Small intestine (tissue), 16 donors: ENCODE measurements at places on chromosomes 7 and 10. TPM values are rescaled to one million over a fixed set of nuclear protein-coding genes. Genes with fewer than 3 reads are reported as not detected.

GRCh38 chr7:129762387-129762969 lies 151.0 kb downstream of the NRF1 start:
- H3K4me1 ChIP-seq = no peaks in the 10 kb centered on the region
- no peak overlapping the region for H3K27ac ChIP-seq
- no peak overlapping the region for H3K4me3 ChIP-seq
- no peaks in the 10 kb centered on the region for H3K36me3 ChIP-seq
- DNase-seq = no peak
- no peaks in the 10 kb centered on the region for H3K27me3 ChIP-seq

DNA sequence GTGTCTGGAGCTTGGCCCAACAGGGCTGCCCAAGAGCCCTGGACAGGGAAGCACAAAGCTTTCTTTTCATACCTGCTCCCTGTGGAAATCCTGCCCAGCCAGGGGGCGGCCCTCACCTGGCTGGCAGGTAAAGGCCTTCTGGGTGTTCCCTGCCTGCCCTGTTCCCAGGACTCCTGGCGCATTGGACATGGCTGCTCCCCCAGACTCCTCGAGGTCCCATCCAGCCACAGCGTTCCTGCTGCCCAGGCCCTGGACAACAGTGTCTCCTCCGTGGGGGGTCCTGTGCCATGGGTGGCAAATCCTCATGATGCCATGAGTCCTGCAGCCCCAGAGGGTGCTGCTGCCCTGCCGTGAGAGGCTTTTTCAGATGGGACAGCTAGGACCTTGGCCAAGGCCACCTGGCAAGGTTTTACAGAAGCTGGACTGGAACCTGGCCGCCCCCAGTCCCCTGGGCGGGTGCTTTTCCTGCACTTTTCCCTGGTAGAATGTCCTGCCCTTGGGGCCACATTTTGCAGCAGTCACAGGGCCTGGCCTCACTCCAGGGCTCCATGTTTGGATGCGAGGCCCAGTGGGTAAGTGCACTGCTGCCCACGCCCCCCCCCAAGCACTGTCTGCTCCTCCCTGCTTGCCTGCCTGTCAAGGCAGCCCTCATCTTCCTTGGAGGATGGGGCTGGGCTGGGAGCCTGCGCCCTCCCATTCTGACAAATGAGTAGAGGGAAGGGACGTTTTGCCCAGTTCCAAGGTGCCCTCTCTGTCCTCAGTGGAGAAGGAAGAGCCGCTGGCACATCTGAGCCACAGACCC lies 60.7 kb downstream of the LHPP start:
- no peak overlapping the region for H3K4me3 ChIP-seq
- no peak for DNase-seq
- H3K4me1 ChIP-seq = peaks cover 4% of the 10 kb centered on the region
- no peaks in the 10 kb centered on the region for H3K36me3 ChIP-seq
- no peaks in the 10 kb centered on the region for H3K27me3 ChIP-seq

- H3K27me3 ChIP-seq = no peaks in the 10 kb centered on the region
- no peak overlapping the region for H3K4me3 ChIP-seq
- no peak overlapping the region for H3K27ac ChIP-seq
- no peaks in the 10 kb centered on the region for H3K4me1 ChIP-seq
Measured at GRCh38 chr7:72283309-72283708, 128.8 kb downstream of the CALN1 start.

GRCh38 chr10:73785721-73786511 lies 510 bp downstream of the ZSWIM8 start:
- H3K27ac ChIP-seq = peak overlapping the region; percentile 87
- peaks cover 15% of the 10 kb centered on the region for H3K4me1 ChIP-seq
- peak overlapping the region; percentile 90 for H3K4me3 ChIP-seq
- H3K27me3 ChIP-seq = no peaks in the 10 kb centered on the region

DNA sequence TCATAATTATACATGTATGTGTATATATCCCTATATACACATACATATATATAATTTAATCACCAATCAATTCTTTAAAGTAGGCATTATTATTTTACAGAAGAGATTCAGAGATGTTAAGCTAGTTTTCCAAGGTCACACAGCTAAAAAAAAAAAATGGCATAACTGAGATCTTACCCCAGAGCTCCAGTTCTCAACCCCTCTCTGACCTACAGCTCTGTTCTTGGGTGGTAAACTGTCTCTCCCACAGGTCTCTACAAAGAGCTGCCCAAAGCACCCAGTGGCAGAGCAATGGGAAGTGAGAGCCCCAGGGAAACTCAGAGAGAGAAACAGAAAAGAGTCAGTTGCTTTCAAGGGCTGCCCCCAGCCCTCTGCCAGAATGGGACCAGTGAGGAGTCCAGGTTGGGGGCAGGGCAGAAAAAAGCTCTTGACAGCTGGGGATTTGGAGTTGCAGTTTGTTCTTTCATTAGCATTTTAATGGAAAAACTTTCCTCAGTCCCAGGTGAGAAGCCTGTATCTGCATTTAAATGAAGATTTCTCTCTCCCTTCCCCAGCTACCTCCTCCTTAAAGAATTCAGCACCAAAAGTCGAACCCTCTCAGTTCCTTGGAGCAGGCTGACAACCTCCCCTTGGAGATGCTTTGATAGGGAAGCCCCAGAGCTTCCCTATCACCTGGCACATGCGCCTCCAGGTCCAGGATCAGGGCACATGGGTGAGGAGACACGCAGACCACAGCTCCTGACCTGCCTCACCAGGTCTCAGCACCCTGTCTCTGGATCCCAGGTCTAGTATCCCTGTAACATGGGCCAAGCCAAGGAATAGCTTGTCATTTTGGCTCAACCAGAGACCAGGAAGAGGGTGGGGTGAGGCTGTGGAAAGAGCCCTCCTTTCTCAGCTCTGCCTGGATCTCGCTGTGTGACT lies 388.1 kb downstream of the PLXNA4 start:
- DNase-seq = no peak
- no peaks in the 10 kb centered on the region for H3K4me1 ChIP-seq
- no peak overlapping the region for H3K27ac ChIP-seq
- no peak overlapping the region for H3K4me3 ChIP-seq
- no peaks in the 10 kb centered on the region for H3K36me3 ChIP-seq
- H3K27me3 ChIP-seq = no peaks in the 10 kb centered on the region

DNA sequence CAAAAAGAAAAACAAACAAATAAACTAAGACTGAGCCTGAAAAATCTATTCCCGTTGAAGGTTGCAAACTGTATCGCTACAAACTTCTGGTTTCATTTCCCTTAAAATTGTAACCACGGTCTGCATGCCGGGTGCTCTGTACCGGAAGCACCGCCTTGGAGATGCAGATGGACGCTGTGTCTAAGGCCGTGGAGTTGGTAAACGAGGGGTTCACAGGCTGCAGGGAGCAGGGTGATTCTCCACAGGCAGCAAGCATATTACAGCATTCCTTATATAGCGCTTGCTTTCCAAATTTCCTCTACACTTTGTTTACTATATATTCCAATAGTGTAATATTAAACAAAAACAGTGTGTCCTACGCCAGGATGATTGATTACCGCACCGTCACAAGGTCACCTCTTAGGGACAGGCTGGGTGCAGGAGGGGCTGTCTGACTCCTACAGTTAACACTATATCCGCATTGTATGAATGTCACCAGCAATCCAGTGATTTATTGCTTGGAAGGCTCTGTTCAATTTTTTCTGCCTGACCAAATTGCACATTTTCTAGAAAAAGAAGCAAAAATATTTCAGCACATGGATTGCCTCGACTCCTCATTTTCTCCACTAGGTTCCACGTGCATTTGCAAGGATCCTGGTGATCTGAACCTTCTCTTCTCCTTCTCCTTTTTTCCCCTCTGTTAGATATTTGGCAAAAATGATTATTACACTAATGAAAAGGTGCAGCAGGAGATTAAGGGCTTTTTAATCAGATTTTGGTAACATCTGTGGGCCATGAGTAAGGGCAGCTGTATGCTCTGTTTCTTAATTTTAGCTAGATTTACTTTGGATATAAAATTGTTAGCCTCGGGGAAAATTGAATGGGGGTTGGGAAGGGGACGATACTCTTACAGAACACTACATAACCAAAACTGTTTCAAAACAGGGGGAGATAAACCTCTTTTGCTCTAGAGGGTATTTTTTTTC lies 325.8 kb upstream of the MGMT start:
- no peaks in the 10 kb centered on the region for H3K4me1 ChIP-seq
- H3K4me3 ChIP-seq = no peak overlapping the region
- no peak overlapping the region for H3K27ac ChIP-seq
- H3K36me3 ChIP-seq = no peaks in the 10 kb centered on the region
- DNase-seq = no peak

DNA sequence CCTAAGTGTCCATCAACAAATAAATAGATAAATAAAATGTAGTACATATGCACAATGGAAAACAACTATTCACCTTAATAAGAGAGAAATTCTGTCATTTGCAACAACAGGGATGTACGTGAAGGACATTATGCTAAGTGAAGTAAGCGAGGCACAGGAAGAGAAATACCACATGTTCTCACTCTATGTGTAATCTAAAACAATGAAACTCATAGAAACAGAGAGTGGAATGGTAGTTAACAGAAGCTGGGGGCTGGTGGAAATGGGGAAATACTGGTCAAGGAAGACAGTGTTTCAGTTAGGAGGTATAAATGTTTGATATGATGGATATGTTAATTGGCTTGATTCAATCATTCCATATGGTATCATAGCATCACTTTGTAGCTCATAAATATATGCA lies 43.1 kb downstream of the ARL4A start:
- no peak for DNase-seq
- no peaks in the 10 kb centered on the region for H3K36me3 ChIP-seq
- no peaks in the 10 kb centered on the region for H3K4me1 ChIP-seq
- H3K27ac ChIP-seq = no peak overlapping the region

DNA sequence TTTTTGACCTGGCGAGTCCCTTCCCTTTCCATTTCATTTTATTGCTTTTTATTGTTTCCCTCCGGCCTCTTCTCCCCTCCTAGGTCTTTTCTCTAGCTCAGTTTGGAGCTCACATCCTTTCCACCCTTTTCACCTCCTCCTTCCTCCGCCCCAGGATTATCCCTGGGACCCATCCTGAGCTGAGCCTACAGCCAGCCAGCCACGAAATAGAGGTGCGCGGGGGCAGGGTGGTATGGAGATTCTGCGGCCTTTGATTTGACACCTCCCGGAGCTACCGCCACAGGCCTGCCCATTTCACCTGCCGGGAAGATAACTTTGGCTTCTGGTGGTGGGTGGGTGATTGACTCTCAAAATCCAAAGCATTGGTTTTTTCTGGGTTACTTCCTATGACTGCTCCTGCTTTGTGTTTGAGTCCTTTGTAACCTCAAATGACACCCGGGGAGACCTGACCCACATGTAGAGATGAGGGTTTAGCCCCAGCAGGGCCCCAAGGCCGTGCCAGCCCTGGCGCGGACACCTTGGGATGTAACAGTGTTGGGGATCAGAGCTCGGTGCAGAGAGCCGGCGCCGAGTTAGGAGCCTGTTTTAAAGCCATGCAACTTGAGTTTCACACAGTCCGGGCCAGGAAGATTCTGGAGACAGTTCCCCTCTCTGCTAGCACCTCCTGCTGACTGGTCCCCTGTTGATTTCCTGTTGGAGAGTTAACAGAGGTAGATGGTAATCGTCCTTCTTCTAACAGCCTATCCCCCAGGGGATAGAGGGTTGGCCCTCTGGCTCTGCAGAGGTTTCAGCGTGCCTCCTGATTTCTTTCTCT lies 1.5 kb downstream of the DUSP5 start:
- peak overlapping the region; percentile 87 for H3K27ac ChIP-seq
- H3K4me3 ChIP-seq = peak overlapping the region; percentile 67
- peak; percentile 65 for DNase-seq

GRCh38 chr7:28595076-28595475 lies 182.8 kb downstream of the CREB5 start:
- H3K36me3 ChIP-seq = no peaks in the 10 kb centered on the region
- H3K27ac ChIP-seq = no peak overlapping the region
- no peaks in the 10 kb centered on the region for H3K4me1 ChIP-seq
- H3K27me3 ChIP-seq = no peaks in the 10 kb centered on the region

GRCh38 chr10:16527452-16527851 lies 5.8 kb upstream of the C1QL3 start:
- no peak overlapping the region for H3K4me3 ChIP-seq
- H3K27ac ChIP-seq = no peak overlapping the region
- no peaks in the 10 kb centered on the region for H3K4me1 ChIP-seq
- H3K36me3 ChIP-seq = no peaks in the 10 kb centered on the region

HMX2 gene
- not detected for polyA plus RNA-seq

HUS1 gene
- polyA plus RNA-seq = 21.0 TPM

AIFM2 gene
- polyA plus RNA-seq = 12.7 TPM
